Kidney tubule cell (primary cell): ENCODE measurements at places on chromosomes 7 and 10.

GRCh38 chr10:70362328-70362727, 20.1 kb downstream of the LRRC20 start:
- DNase-seq, result no peak

GRCh38 chr10:17993361-17993760, 41.6 kb downstream of the SLC39A12 start:
- no peak for DNase-seq

GRCh38 chr10:370449-370825, 235.2 kb downstream of the ZMYND11 start:
- no peak for DNase-seq

DNA sequence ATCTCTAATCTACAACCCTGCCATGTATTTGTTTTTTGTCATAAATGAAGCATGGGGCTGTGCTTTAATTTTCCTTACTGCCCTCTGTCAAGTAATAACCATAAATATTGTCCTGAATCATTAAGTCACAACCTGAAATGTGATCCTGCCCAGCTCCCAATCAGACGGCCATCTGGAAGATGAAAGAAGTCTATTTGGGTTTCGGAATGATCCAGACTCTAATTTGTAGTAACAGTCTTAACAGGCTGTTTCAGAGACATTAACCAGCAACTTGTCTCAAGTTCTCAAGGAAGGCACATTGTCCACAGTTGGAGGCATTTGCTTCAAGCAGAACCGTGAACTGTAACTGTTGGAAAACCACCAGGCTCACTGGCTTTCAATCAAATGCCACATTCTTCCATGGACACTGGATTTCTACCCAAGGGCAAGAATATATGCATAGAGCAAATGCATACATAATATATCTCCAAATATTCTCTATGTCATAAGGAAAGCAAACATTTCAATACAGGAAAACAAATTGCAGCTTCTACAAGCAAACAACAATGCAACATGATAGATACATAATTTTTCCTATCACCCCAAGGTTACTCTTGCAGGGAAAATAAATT, 405.2 kb upstream of the NPVF start:
- no peak for DNase-seq

DNA sequence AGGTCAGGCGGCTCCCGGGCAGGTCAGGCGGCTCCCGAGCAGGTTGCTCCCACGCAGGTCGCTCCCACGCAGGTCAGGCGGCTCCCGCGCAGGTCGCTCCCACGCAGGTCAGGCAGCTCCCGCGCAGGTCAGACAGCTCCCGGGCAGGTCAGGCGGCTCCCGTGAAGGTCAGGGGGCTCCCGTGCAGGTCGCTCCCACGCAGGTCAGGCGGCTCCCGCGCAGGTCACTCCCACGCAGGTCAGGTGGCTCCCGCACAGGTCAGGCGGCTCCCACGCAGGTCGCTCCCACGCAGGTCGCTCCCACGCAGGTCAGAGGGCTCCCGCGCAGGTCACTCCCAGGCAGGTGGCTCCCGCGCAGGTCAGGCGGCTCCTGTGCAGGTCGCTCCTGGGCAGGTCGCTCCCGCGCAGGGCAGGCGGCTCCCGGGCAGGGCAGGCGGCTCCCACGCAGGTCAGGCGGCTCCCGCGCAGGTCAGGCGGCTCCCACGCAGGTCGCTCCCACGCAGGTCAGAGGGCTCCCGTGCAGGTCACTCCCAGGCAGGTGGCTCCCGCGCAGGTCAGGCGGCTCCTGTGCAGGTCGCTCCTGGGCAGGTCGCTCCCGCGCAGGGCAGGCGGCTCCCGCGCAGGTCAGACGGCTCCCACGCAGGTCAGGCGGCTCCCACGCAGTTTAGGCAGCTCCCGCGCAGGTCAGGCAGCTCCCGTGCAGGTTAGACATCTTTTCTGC, 30.7 kb downstream of the PTPRN2 start:
- DNase-seq, result no peak

GRCh38 chr10:65394502-65395297, 1531.1 kb upstream of the LRRTM3 start:
- peak; percentile 75 for DNase-seq

- DNase-seq, result no peak
These were observed 432.9 kb downstream of the SORCS3 start for GRCh38 chr10:105073999-105074398.

- no peak for DNase-seq
These were observed 56.1 kb upstream of the WNT16 start for GRCh38 chr7:121272676-121273075.

- no peak for DNase-seq
These were observed 201.0 kb upstream of the PTN start for GRCh38 chr7:137544453-137545058.

DNA sequence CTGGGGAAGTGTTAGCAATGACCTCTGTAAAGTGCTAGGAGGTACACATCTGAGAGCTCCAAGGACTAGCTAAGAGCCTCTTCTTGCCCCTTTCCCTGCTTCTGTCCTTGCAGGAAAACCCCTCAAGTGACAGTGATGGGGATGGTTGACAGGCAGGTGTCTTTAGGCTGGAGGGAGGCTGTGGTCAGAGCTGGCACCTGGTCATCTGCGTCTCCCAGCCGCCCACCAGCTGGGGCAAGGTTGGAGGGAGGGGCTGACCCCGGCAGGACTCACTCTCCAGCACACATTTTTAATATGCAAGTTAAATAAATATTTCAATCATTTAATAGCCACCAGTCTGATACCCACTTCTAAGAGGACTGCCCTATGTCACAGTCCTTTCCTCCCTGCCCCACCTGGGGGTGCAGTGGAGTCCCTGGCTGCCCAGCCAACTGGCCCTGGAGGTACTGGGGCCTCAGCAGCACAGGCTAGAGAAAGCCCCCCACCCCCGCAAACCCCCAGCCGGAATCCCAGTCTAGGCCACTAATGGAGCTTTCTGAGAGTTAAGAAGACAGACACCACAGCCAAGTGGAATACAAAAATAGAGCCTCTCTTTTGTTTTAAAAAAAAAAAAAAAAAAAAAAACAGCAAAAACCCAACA, 6.3 kb downstream of the FGF8 start:
- DNase-seq, result no peak

DNA sequence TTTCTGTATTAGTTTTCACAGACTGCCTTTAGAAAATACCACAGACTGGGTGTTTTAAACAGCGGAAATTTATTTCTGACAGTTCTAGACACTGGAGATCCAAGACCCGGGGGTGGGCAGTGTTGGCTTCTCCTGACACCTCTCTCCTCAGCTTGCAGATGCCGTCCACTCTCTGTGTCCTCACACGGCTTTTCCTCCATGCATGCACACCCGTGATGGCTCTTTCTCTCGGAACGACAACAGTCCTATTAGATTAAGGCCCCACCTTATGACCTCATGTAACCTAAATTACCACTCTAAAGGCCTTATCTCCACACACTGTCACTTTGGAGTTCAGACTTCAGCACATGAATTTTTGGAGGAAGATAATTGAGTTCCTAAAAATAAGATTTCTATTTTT, 142.9 kb upstream of the VWC2 start:
- no peak for DNase-seq
